Activated T-cell treated with anti-CD3 and anti-CD28 coated beads for 48 hours (primary cell): ENCODE measurements at places on chromosomes 7 and 10.

DNA sequence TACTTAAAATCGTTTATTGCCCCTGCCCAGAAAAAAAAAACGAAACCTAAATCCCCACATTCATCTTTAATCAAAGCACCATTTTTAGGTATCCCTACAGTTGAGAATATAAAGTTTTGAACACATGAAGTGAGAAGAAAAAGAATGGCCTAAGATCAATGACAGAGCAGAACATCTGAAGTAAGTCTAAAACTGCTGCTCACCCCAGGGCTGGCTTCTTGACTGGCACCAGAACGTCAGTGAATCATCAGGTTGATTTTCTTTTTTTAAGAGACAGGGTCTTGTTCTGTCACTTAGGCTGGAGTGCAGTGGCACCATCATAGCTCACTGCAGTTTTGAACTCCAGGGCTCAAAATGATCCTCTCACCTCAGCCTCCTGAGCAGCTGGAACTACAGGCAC, 24.9 kb downstream of the SHTN1 start:
- DNase-seq = no peak

DNA sequence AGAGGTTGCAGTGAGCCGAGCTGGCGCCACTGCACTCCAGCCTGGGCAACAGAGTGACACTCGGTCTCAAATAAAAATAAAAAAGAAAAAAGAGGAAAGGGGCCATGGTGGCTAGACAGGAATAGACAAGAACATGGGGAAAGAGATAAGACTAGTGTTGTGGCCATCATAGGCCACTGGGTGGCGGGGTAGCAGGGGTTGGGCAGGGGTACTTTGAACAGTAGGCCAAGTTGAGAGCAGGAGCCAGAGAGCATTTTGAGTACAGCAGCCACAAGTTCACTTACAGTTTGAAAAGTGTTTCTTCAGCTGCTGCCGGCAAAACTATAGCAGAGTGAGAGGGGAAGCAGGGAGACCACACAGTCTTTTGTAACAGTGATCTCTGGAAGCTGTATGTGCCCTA, 656.0 kb downstream of the CNTNAP2 start:
- DNase-seq = no peak

DNA sequence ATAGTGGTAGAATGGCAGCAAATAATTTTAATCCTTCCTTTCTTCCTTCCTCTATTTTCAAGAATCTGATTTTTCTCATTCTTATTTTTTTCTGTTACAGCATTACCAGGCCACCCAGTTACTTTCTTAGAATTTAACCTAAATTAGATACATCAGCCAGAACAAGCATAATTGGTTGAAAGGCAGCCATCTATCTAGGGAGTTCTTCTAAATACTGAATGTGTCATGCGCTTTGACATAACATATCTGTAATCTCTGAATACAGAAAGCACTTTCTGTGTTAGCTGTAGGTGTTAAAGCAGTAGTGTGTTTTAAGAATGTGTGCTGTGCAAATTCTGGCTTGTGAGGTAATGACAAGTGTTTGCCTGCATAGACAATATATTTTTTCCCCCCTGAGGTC, 97.3 kb downstream of the BTRC start:
- no peak for DNase-seq

GRCh38 chr10:109928475-109928891, 5.2 kb upstream of the XPNPEP1 start:
- no peak for DNase-seq

DNA sequence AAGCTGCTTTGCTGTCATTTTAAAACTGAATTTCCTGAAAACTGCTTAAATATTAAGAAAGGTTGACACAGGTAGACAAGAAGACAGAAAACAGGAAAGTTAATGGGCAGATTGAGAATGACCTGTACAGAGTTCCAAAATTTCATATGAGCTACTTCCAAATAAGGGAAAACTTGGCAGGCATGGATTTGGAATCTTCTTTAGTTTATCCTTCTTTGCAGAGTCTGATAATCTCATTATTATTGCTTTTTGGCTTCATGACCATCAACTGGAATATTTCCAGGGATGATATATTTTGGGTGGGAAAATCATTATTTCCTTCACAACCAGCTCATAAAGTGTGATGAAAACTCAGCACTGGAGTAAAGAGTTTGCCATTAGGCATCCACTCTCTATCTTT, 346.5 kb upstream of the NPVF start:
- DNase-seq = no peak

- no peak for DNase-seq
These were observed 214.9 kb downstream of the KCNMA1 start for GRCh38 chr10:77422491-77423338.

DNA sequence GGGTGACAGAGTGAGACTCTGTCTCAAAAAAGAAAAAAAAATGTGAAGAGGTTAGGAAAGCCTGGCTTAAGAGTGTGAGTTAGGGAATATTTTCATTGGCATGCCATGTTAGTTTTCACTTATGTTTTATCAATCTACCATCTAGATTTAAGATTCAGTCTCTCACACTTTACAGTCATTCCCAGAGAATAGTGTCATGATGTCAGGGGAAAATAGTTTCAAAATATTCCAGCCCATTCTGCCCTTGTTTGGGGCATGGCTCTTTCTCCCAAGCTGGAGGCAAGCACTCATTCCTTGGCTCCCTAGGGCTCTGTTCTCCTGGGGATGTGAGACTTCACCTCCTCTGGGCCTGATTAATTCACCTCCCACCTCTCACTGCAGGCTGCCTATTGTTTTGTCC, 331.5 kb downstream of the CXCL12 start:
- no peak for DNase-seq

DNA sequence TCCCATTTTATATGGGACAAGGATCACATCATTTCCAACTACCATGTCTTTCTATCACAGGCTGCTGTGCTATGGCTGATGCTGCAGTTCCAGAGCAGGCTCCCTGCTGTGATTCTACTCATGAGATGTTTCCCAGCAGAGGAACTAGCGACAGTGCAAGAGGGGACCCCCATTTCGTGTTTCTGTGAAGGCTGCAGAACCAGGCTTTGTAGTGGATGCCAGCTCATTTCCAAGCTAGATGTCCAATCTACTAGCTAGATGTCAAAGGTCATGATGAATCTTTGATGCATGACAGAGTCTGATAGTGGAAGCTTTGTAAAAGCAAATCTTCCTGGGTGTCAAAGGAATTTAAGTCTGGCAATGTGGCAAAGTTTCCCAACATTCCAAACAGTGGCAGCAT, 21.2 kb upstream of the MYO3A start:
- no peak for DNase-seq

GRCh38 chr7:15692501-15693020, 6.1 kb upstream of the MEOX2 start:
- DNase-seq = no peak

GRCh38 chr7:70763961-70764691, 367.8 kb upstream of the GALNT17 start:
- DNase-seq = no peak

DNA sequence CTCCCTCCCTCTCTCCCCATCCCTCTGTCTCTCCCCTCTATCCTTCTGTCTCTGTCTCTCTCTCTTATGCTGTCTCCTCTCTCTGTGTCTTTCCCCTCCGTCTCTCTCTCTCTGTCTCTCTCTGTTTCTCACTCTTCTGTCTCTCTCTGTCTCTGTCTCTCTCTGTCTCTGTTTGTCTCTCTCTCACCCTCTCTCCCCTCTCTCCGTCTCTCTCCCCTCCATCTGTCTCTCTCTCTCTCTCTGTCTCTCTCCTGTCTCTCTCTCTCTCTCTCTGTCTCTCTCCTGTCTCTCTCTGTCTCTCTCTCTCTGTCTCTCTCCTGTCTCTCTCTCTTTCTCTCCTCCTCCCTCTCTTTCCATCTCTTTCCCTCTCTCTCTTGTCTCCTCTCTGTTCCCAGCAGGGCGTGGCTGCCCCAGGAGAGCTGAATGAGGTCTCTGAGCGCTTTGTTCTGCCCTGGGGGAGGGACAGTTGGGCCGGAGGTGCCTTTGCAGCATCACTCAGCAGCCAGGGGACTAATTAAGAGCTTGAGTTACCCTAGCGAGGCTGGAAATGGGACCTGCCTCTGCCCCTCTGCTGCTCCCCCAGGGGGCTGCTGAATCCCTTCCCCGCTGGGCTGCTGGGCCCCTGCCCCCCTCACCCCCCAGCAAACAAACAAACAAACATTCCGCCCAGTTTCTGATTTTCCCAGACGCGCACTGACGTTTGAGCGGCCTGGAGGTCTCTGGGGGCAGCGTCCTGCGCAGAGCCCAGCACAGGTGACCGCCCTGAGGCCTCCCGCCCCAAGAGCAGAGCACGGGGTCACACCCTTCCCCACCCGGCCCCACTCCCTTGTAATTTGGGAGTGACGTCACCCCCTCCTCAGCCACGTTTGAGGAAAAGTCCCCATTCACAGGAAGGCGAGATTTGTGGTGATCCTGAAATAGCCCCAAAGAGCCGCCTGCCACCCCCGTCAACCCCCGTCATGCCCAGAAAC, 68.1 kb downstream of the PDGFA start:
- no peak for DNase-seq

DNA sequence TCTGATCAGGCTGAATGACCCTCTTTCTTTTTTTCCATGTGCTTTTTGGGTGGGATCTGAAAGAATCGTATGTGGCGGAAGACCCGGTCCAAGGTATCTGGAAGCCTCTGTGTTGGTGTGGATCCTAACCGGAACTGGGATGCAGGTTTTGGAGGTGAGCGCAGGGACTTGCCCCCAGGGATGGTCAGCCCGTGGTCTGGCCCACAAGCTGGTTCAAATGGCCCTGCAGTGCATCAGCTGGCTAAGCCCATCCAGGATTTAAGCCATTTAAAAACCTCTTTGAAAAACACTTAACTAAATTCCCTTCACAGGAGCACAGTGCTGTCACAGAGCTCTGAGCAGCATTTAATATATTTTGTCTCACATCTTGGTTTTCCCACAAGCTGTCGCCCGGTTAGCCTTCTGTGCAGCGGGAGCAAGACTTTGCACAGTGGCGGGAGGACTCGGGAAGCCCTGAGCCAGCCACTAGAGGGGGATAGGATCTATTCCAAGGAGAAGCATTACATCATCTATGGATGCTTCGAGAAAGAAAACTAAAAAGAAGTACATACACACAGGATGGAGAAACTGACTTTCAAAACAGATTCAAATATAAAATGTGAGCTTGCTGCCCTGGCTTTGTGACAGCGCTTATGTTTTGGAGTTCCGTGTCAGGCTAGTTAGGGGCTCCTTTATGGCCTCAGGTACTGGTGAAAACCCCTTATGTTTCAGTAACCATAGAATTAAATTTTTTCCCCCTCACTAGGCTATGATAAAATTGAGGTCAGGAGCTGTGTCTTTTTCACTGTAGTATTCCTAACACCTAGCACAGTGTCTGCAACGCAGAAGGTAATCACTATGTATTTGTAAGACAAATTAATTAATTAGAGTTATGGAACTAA, 11.3 kb downstream of the CPA2 start:
- DNase-seq = no peak
